ENCODE measurements at places on chromosomes 7 and 10.
A peak's percentile ranks its signal among the peaks of the same experiment; 100 is the strongest.

DNA sequence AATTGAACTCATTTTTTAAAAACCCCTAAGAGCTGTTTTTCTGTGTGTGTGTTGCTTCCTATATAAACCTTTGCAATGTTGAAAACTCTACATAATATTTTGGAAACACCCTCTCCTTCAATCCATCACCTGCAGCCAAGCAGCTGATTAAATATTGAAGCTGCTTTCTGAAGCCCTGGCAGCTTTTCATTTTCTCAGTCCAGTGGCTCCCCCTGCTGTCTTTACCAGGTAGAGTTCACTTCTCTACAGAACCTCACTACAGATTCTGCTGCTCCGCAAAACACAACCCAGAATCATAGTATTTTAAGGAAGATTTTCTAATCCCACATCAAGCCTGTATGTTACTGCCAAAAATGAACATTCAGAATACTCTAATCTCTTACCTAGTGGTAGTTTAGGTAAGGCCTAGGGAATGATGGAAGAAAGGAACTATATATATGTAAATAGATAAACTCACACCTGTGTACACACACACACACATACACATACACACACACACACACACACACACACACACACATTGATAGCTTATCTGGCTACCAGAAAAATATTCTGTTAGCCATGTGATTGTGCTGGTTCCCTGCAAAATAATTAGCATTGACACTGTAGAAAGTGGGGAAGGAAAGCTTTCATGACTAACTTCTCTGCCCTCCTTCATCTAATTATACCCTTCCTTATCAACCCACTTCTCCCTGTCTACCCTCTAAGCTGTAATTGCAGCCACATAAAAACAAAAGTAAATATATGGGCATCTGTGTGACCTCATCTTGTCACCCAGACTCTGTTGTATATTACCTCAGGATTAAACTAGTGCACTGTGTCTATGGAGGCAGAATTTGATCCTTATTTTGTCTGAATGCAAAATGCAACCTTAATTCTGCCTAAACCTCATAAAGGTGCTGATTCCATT, 229.5 kb upstream of the FZD1 start:
- DNase-seq: no peak

DNA sequence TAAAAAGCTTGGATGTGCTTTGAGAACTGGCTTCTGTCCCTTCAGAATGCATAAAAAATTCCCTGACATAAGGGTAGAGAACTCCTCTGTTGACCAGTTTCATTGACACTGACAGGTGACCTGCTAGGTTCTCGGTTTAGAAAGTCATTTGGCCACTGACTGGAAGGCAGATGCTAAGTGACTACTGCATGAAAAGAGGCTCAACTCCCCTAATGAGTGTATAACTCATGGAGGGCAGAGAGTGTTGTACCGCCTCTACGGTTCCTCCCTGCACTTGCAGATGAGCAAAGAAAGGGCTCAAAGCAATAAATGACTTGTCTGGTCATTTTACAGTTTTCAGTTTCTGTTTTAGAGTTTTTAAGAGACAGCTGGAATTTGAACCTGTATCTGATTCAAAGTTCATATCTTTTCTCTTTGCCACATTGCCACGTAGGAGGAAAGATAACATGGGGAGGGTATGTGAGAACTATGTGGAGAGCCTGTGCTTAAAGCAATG, 2.9 kb upstream of the FGL2 start:
- no peak for DNase-seq

DNA sequence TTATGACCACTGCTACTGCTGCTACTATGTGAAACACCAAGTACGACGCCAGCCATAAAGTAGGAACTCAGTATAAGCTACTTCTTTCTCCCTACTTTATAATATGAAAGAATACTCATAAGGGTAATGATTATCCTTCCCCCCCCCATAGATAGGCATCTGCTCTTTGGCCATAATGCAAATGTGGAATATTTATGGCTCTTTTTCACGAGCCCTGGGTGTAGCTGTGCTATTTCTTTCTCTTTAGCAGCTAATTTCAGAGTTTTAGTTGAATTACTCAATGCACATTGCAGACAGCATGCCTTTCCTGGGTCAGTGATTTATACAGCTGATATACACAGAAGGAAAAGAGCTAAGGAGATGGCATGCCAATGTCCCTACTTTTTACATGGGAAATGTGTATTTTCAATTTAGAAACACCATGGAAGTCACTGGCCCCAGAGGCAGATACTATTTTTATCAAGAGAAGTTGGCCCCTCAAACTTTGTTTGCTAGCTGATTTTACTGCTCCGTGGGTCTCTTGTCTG, 234.1 kb upstream of the KIAA1217 start:
- no peak for DNase-seq

DNA sequence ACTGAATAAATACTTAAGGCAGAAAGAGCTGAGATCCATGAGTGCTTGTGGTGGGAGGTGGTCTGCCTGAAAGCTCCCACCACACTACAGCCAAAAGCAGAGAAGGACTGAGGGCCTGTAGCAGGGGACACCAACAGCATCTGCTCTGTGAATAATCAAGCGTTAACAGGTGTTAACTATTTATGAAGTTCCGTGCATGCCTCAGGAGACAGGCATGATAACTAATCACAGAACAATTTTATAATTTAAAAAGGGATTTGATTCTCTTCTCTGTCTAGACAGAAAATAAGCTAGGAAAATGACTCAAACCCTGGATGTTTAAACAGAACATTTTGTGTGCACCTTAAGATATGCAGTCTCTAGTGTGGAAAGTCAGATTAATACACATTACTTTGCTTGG, 61.5 kb upstream of the GHITM start:
- no peak for DNase-seq

DNA sequence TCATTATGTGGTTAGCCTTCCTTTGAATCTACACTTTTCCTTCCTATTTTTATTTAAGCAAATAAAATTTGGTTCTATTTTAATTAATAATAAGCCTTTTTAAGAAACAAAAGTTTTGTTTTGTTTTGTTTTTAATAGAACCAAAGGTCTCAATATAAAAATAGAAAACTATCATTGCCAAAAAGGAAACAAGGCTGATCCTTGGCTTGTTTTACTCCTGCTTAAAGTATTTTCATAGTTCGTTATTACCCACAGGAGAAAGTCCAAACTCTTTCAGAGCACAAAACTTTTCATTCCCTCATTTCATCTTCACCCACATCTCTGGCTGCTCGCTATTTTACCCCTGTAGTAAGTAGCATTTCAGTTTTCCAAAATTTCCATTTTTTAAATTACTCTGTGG, 374.8 kb downstream of the SEMA3D start:
- DNase-seq: no peak

- DNase-seq: peak; percentile 46
Measured at GRCh38 chr10:52488606-52489485, 174.8 kb downstream of the DKK1 start.

DNA sequence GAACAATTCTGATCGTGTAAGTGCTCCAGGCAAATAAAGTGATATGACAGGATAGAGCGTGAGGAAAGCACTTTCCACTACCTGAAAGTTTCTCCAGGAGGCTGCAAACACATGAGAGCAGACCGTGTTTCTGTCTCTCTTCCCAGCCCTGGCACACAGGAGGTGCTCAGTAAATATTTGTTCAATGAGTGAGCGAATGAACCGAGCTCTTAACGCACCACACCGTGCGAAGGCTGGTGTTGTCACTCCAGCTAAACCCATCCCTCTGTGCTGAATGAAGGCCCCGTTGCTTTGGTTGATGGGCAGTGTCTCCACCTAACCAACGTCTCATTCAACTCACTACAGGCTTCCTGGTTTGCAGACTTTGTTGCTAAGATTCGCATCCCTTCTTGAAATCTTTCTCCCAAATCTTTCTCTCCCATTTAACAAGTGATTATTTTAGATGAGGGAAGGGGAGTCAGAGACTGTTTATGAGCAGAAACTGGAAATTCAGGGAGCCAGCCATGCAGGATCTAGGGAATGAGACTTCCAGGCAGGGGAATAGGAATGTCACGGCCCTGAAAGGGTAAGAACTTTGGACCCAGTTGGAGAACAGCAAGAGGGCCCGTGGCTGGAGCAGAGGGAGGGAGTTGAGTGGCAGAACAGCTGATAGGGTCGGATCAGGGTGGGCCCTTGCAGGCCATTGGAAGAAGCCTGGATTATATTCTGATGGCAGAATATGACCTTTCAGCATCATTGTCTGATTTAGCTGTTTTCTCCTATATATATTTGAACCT, 282.6 kb downstream of the CAMK1D start:
- no peak for DNase-seq

GRCh38 chr7:83366629-83367028, 203.9 kb upstream of the PCLO start:
- DNase-seq: no peak

GRCh38 chr10:29033311-29033940, 255.4 kb upstream of the LYZL1 start:
- DNase-seq: no peak

- DNase-seq: no peak
Measured at GRCh38 chr7:159107161-159107892, 37.3 kb downstream of the VIPR2 start.

- DNase-seq: no peak
Measured at GRCh38 chr10:851901-852300, 79.6 kb downstream of the LARP4B start.

DNA sequence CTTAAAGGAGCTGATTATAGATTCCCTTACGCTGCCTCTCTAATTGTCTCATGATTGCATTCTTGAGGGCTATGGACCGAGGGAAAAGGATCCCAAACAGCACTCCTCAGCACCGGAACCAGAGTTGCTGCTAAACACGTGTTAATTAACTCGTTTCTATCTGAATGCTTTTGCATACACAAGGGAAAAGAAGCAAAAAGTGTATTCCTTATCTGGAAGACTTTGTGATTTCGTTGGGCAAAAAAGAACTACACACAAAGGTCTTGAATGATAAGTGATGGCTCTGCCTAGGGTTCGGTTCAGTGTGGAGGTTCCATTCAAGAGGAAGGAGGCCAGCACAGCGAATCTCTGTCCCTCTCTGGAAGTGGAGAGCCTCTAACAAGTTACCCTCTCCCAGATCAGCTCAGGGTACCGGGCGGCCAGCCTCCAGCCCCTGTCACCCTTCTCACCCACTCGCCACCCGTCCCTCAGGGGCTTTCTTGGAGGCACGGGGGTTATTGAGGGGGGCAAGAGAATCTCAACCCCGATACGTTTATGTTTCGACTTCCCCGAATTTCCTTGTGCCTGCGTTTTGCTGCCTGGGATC, 515 bp upstream of the SLC4A2 start:
- no peak for DNase-seq

GRCh38 chr7:29588900-29589696, 25.5 kb downstream of the PRR15 start:
- no peak for DNase-seq

GRCh38 chr10:125997586-125997985, 101.2 kb downstream of the FANK1 start:
- no peak for DNase-seq

Measured in HS-27A (cell line).